ENCODE measurements at places on chromosomes 3 and 15.
A peak's percentile ranks its signal among the peaks of the same experiment; 100 is the strongest.

DNA sequence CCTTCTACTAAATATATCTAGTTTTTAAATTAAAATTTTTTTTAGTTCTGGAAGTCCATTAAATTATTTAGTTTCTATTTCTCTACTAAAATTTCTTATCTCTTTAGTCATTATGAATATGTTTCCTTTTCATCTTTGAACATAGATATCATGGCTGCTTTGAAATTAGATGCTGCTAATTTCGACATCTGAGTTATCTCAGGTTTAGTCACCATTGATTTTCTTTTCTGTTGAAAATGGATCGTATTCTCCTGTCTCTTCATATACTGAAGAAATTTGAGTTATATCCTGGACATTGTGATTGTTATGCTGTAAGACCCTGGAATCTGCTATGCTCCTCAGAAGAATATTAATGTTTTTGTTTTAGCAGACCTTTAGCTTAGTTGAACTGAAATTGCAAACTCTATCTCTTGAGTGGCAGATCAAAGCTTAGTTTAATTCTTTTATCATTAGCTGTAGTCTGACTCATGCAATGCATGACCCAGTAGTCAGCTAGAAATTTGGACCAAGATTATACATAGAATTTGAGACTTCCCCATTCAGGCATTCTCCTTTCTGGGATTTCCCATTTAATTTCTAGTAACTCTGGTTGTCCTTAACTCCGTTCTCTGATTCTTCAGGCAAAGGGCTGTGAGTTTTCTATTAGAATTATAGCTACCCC lies 439.8 kb upstream of the IL12A start:
- DNase-seq, result no peak

DNA sequence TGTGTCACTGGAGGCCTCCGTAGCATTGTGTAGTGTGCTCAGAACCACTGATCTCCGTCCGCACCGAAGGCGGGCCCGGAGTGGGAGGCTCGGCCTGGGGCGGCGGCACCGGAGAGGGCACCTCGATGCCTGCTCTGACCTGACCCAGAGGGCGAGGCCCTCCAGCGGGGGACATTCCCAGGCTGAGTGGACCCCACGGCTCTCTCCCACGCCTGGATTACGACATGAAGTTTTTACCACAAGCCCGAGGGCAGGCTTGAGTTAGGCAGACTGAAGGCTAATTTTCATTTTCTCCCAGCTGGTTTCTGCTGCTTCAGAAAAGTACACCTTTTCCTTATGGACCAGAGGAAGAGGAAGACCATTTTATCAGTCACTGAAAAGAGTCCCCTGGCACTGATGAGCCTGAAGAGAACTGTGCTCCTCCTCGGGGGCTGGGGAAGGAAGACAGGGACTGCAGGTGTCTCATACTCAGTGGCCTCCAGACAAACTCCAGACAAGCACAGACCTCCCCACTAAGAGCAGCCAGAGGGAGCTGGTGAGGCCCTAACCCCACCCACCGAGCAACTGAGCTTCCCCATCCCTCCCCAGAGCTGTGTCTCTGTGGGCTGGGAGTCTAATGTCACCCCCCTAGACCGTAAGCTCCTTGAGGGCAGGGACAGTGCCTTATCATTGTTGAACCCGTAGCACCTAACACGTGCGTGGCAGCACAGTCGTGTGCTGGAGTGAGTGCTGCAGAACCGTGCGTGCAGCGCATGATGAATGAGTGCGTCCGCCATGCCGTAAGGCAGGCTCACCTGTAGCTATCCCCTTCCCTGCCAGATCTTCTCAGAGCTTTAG lies 74.5 kb upstream of the BLM start:
- no peak for DNase-seq

DNA sequence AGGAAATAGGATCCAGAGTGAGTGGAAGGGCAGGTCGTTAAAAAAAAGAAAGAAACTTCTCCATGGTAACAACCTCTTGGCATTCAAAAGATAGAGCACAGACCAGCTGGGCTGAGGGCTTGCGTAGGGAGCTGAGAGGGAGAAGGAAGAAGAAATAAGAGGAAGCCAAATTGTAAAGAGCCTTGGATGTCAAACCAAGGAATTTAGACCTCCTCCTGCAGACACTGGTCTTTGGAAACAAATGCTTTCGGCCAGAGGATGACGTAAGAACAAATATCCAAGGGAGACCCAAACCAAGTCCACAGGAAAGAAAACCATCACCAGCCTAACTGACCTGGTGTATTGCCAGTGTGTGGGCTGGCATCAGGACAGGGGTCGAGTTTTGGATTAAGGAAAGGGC lies 155.2 kb downstream of the UACA start:
- no peak for DNase-seq

DNA sequence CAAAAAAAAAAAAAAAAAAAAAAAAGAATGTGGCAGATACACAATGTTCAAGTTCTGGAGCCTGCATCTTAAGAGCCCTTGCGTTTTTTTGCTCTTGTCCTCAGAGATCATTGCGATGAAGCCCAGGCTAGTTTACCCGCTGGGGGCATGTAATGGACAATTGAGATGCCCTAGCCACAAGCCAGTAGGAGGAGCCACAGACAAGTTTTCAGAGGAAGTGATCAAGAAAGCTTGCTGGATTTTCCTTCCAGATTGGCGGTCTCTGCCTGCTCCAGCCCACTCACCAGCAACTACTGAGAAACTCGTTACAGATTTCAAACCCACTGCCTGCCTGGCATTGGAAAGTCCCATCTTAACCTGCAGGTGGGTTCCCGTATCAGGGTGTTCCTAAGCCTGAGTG lies 192.1 kb upstream of the EOMES start:
- DNase-seq, result no peak

GRCh38 chr15:29207027-29207757 lies 62.4 kb downstream of the NSMCE3 start:
- no peak for DNase-seq

- DNase-seq, result no peak
These were observed 18.4 kb upstream of the TIPARP start for GRCh38 chr3:156655819-156656550.

DNA sequence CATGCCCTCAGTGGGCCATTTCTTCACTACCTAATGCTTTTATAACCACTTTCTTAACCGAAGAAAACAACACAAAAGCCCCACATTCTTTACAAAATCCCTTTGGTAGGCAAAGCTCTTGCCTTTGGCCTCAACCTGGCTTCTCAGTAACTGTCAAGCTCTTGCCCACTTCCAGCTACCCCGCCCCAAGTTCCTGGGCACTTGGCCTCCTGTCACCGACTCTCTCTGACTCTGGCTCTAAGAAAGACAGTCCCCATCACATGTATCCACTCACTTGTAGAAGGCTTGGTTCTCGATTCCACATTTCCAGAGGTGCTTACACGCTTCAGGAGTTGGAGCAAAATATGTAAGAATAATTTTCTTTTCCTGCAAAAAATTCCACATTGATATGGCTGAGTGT lies 61.1 kb downstream of the WDR76 start:
- no peak for DNase-seq

GRCh38 chr3:59321881-59322540 lies 272.2 kb upstream of the CFAP20DC start:
- no peak for DNase-seq

DNA sequence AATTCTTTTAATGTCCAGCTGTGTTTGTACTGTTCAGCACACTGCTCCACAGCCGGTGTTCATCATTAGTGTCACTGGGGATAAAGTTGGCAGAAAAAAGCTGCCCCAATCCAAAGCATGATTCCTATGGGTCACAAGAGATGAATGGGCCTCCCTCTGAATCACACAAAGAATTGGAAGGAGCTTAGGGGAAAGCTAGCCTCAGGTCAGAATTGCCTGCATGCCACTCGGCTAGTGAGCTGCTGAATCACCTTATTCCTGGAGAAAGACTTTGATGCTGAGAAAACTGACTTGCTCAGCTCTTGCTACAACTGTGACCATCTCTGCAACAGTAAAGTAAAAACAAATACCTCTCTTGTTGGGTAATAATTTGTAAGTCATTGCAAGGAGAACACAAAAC lies 3.5 kb downstream of the CCK start:
- DNase-seq, result no peak

DNA sequence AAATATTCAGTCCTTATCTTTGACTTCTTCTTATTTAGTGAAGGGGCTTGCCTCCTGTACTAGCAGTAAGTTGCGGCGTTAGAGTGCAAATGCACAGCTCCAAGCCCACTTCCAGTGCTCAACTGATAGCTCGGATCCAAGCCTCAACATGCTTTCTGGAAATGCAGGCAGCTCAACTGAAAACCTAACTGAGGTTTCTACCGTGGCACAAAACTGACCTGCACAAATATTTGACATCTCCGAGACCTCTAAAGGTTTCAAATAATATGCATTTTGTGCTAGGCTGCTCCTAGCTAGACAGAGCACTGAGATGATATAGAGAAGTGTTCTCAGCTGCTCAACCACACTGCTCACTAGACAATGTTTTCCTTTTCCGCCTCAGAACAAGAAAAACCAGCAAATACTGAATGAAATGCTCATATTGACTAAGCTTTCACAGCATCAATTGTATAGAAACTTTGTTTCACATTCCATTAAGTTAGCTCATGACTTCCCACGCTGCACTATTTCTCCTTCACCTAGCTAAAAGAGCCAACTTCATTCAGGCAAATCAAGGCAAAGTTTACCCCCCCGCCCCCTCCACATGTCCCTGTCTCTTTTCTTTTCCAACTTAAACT lies 822 bp downstream of the ZNF385D start:
- no peak for DNase-seq

- no peak for DNase-seq
These were observed 49.5 kb upstream of the SELENOK start for GRCh38 chr3:53941184-53941583.

DNA sequence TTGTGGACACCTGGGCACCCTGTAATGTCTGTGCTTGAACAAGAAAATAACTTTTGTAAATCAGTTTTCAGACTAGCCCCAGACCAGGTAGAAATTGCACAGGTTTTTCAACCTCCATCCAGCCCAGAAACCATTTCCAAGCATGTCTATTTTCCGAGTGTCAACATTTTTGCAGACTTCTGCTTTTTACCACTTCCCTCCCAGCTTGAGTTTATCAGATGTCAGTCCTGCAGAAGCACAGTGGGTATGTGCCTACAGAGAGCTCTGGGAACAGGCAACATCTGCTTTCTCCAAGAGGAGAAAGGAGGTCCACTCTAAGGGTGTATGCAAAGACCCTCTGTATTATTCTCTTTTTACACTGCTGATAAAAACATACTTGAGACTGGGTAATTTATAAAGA lies 83.9 kb downstream of the LRRK1 start:
- DNase-seq, result no peak

- DNase-seq, result no peak
These were observed 28.1 kb upstream of the CTDSPL start for GRCh38 chr3:37833302-37834186.

DNA sequence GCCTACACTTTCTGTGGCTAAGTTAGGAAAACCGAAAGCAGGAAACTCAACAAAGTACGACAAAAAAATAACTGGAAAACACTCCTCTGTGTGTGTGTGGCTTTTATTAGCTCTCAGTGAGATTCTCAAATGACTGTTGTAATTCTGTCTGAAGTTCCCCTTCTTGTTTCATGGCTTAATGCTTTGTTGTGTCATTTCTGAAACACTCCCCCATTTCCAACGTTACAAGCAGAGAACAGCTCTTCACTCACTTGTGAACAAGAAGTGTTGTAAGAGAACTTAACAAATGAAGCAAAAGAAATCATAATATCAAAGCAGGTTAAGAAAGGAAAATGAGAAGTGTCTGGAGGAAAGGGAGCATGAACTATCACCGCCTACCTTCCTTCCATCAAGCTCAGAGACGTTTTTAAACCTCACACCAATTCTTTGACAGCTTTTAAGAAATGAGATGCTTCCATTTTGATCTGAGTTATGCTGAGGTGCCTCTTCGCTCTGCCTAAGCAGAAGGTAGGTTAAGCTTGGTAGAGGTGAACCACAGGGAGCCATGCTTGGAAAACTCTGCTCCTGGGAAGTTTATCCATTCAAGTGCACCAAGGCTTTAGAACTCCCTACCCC lies 12.4 kb upstream of the SEC62 start:
- no peak for DNase-seq

DNA sequence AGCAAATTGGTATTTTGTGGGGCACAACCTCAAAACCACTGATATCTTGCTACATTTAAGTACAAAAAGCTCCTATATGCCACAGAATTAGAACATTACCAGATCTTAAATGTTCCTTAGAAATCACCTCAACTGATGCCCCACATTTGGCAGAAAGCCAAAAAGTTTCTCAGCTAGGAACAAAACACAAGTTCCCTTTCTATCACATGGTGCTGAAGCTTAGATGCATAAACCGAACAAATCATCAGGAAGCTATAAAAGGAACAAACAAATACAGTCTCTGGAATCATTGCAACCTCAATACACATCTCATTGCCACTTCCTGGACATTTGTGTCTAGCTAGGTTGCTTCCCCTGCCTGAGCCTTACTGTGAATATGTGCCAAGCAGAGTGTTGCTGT lies 492.6 kb downstream of the LPP start:
- no peak for DNase-seq

DNA sequence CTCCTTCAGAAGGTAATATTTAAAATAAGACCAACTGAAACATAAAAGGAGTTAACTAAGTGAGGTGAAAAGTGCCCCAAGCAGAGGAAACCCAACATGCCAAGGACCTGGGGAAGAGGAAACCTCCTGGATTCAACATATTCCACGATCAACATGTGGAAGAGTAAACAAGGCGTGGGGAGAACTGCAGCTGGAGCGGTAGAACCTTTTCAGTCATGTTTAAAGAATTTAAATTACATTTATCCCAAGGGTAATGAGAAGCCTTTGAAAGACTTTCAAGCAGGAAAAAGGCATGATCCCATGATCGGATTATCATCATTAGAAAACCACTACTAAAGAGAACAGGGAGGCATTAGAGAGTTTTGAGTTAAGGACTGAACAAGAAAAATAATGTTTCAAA lies 330.7 kb downstream of the FHIT start:
- DNase-seq, result no peak

DNA sequence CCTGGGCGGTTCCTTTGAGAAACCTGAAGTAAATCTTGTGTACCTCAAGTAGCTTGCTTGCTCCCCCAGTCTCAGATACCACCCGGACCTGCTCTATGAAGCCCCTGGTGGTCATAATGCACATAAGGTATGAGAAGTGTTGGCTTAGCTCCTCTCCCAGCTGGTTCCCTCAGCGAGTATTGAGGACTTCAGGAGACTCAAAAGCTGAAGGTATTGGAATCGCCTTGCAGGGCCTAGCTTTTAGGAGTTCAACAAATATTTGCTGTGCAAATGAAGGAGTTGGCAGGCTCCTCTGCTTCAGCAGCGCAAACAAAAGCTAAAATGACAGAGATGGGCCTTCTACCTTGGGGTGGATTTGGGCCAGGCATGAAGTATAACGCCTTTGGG lies 1.7 kb downstream of the CMTM8 start:
- peak; percentile 48 for DNase-seq

DNA sequence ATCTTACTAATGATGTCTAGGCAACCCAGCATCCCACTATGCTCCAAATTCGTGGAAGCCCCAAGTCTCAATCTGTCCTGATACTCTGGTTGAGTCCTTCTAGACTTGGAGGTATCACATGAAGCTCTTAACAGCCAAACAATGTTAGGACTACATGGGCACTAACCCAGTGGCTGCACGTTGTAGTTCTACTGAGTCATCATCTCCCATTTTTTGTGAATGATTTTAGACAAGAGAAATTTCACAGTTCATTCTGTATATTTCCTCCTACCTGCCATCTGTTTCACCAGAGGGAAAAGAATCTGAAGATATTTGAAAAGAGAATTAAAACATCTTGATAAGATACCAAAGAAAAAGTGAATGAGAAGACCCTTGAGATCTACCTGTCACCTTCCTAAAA lies 9.8 kb upstream of the WWTR1 start:
- no peak for DNase-seq

- no peak for DNase-seq
These were observed 90.5 kb upstream of the IL12A start for GRCh38 chr3:159898147-159898546.

- no peak for DNase-seq
These were observed 641.9 kb downstream of the OTOL1 start for GRCh38 chr3:162138509-162138908.

- DNase-seq, result no peak
These were observed 55.7 kb downstream of the KCNAB1 start for GRCh38 chr3:156176048-156176447.
